Activated T-cell treated with anti-CD3 and anti-CD28 coated beads for 24 hours (primary cell): ENCODE measurements at places on chromosomes 3 and 15.

- DNase-seq: no peak
Observed at GRCh38 chr15:76945494-76946093, 14.0 kb downstream of the RCN2 start.

GRCh38 chr3:54192026-54192425 is 69.7 kb downstream of the CACNA2D3 start:
- no peak for DNase-seq

DNA sequence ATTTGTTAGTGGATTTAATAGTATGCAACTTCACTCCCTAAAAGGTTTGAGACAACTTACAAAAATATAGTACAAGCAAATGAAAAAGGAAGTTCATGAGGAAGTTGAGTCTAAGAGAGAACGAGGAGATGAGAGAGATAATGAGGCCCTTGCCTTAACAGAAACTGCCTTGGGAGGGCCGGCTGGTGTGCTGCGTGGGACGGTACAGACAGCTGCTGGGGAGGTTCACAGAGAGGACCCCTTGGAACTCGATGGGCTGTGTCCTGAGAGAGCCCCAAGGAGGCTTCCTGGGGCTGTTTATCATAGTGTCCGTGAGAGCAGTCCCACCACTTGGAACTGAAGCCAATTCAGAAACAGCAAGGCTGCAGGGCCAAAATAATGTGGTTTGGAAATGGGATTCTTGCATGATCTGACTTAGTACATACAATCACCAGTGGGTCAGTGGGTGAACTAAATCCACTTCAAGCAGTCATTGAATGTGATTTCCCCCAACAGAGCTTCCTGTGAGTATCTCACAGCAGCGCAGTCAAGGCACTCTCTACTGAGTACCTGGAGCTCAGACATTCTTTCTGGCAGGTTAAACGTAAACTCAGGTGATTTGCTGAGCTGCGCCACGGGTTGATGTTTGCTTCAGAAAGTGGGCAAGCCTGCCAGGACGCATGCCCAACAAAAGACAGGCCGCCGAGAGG is 90.8 kb downstream of the CRTC3 start:
- DNase-seq: no peak

DNA sequence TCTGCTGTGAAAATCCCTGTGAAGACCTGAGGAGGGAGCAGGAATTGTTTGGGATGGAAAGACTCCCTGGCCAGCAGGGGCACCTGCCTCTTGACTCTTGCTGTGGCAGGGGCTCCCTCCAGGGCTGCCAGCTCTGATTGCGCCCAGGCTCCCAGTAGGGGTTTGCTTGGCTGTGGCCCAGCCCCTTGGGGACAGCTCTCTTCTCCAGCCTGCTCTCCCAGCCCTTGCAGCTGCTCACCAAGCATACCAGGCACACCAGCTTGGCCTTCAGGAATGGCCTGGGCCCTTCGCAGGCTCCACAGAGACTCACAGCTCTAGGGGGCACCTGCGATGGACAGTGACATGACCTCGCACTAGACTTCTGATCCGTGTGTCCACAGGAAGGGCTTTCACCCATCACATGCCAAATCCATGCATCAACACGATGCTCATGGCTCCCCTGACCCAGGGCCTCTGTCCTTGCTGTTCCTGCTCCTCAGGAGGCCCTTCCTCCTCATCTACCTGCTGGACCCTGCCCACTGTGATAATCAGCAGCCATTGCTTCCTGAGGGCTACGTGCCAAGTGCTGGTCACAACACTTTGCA is 61.8 kb downstream of the SCN5A start:
- no peak for DNase-seq

DNA sequence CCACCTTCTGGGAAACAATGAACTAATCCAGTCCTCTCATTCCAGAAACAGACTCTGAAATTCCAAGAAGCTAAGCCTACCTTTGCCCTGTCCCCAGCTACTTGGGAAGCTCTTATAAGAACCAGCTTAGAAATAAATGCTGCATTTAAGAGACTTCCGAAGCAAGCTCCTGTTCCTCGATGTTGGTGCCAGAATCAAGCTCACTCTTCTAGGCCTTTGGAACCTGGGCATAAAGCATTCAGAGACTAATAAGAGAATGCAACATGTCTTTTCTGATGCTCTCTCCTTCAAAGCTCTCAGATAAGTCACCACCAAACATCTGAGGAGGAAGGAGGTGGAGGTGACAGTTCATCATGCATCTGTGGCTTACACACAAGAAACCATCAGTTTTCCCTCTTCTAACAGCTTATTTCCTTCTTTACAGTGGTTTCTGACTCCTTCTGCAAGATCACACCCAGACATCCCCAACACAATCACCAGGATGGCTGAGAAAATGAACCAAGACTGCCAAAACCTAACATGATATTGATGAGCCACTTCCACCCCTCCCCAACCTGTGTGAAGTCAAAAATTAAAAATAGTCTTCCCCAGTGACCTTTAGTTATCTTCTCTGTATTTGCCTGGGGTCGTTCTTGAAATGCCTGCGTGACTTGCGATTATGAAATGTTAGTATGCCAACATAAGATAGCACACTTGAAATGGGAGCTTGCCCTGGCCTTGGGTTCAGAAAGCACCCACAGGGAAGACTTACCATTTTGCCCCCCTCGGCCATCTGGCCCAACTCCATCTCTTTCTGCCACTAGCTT is 11.5 kb downstream of the ARHGEF3 start:
- no peak for DNase-seq

DNA sequence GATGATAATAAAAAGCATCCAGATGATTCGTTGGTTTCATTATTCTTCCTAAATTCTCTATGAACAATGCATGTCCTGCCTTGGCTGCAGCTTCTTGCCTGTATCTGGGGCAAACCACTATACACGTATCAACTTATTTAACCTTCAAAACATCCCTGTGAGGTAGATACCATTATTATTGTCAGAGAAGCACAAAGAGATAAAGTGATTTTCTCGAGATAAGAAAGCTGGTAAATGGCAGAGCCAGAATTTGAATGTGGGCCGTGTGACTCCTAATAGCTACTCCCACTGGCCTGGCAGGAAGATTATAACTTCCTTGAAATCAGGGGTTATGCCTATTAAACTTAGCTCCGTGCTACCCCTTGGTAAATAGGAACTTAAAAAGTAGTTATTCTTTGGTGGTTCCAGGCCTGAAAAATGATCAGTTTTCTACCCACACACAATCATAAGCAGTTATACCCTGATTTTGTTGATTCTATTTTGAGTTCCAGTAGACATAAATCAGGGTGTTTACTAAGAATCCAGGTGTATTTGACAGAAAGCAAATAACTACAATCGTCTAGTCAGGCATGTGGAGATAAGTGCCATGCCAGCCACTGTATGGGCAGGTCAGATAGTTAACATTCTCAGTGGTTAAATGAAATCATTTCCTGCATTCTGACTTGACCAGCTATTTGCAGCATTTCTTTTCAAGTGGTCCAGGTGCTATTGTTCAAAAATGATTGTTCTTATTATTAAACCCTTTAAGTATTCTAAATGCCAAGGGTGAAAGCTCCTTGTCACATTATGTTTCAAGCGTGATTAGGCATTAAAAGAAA is 99.2 kb upstream of the LRRN1 start:
- DNase-seq: no peak

DNA sequence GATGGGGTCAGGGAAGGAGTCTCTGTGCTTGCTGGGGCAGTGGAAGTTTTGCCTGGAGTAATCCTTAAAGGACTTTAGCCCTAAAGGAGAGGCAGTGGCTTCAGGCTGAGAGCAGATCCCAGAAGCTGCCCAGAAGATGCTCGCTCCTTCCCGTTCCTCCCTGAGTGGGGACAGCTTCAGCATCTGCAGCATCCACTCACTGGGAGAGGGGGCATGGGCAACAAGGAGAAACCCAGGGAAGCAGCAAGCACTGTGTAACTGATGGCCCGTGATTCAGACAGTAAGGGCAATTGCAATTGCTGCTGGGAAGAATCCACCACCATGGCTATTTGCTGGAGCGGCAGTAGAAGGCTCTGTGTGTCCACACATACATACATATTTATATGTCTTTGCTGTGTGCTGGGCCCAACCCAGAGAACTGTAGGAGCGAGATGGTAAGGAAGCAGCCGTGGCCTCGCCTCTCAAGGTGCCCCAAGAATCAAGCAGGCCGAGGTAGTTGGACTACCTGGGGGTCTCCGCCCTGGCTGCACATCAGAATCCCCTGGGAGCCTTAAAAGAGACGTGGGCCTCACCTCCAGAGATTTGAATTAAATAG is 5.8 kb upstream of the PAQR5 start:
- no peak for DNase-seq

- no peak for DNase-seq
Observed at GRCh38 chr3:94176988-94177745, 114.3 kb downstream of the NSUN3 start.

- DNase-seq: peak; percentile 48
Observed at GRCh38 chr15:91049378-91050127, 27.2 kb upstream of the VPS33B start.

DNA sequence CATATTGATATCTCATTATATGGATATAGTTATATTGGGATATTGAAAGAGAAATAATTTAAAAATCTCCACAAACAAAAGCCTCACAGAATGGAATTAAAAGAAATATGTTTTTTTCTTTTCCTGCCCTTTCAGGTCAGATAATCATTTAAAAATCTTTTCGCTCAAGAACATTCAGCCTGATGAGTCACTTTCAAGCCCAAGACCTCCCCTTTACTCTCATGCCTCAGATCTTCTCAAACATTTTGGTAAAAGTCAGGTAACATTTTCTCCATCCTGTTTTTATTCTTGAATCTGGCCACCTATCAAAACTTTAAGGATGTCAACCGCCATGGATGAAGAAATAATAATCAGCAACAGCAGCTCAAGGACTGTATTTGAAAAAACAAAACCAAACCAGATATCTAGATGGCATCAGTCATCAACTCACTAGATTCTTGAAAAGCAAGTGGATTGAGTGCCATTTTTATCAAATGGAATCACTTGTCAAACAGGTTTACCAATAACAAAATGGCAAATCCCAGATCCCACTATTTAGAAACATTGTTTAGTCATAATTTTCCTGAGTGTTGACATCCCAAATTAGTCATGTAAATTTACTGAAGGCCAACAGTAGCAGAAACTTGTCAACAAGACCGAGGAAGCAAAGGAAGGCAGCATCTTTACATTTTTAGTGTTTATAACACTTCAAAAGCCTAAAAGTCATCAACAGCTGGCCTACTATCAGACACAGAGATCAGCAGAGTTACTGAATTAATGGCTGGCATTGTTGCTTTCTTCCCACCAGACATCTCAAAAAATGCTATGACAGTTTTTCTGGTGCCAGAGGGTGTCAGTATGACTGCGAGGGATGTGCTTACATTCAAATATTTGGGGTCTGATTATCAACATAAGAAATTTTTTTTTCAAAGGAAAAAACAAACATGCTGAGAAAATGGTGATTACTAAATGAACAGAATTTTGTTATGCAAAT is 444.7 kb downstream of the MAGI1 start:
- no peak for DNase-seq

DNA sequence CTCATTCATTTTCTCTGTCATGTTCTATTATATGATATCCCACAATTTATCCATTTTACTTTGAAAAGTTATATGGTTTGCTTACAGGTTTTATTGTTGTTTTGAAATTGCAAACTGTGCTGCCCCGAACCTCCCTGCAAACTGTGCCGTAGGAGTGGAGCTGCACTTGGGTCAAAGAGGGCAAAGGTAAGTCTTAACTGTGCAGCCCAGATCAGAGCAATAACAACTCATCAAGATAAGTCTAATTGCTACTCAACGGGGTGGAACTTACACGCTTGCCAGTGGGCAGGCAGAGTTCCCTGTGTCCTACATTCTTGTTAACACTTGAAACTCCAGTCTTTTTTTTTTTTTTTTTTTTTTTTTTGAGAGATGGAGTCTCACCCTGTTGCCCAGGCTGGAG is 33.2 kb downstream of the ZDHHC19 start:
- DNase-seq: no peak

DNA sequence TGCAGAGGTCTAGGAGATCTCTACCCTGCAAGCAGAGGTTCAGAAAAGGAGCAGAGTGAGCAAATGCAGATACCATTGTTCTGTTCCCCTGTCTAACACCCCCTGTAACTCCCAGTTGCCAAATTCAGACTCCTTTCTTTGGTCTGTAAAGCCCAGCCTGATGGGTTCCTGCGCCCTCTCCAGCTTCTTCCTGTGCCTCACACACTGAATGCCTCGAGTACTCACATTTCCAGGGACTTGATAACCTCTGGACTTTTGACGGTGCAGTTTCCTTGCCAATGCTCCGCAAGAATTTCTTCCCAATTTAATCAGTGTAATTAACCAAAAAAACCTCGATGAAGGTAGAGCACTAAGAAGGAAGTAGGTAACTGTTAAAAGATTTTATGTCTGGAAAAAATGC is 19.3 kb downstream of the PDE8A start:
- no peak for DNase-seq
